Aortic smooth muscle cell (primary cell): ENCODE measurements at places on chromosomes 13 and 19. TPM values are rescaled to one million over a fixed set of nuclear protein-coding genes. Genes with fewer than 3 reads are reported as not detected.

Gene MEDAG
- total RNA-seq, result 76.6 and 183 TPM in 2 replicates

Gene CEACAM20
- not detected in 2 replicates for total RNA-seq

Gene PLVAP
- total RNA-seq, result 0.31 and 0.92 TPM in 2 replicates

Gene SLAIN1
- 2.7 and 13.2 TPM in 2 replicates for total RNA-seq
